Activated CD4-positive, alpha-beta memory T cell treated with anti-CD3 and anti-CD28 coated beads for 36 hours (primary cell): ENCODE measurements at places on chromosomes 1 and 21. TPM values are rescaled to one million over a fixed set of nuclear protein-coding genes. Genes with fewer than 3 reads are reported as not detected.

DNA sequence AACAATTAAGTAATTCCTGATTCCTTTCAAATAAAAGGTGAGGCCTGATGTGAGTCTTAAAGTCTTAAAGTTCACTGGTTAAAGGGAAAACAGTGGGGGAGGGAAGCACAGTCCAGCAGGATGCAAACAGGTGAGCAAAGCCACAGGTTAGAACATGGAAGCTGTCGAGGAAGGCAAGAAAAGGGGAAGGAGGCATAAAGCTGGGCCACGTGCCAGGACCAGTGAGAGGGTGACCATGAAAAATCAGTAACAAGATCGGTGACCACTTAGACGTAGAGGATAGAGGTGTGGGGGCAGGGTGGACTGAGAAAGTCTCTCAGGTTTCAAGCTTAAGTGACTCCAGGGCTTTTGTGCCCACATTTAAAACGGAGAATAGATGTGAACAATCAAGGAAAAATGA, 231.3 kb downstream of the SETD4 start:
- H3K36me3 ChIP-seq: no peaks in the 10 kb centered on the region
- H3K4me3 ChIP-seq: no peak overlapping the region
- no peaks in the 10 kb centered on the region for H3K4me1 ChIP-seq
- no peak overlapping the region for H3K27ac ChIP-seq

GRCh38 chr1:156927215-156928042, 7.0 kb downstream of the LRRC71 start:
- no peaks in the 10 kb centered on the region for H3K36me3 ChIP-seq
- H3K27ac ChIP-seq: no peak overlapping the region
- H3K27me3 ChIP-seq: peaks cover 75% of the 10 kb centered on the region

GRCh38 chr1:14741532-14741931, 143.0 kb downstream of the KAZN start:
- no peak overlapping the region for H3K4me3 ChIP-seq
- DNase-seq: no peak
- no peak overlapping the region for H3K27ac ChIP-seq
- H3K4me1 ChIP-seq: no peaks in the 10 kb centered on the region
- peaks cover 29% of the 10 kb centered on the region for H3K27me3 ChIP-seq

DNA sequence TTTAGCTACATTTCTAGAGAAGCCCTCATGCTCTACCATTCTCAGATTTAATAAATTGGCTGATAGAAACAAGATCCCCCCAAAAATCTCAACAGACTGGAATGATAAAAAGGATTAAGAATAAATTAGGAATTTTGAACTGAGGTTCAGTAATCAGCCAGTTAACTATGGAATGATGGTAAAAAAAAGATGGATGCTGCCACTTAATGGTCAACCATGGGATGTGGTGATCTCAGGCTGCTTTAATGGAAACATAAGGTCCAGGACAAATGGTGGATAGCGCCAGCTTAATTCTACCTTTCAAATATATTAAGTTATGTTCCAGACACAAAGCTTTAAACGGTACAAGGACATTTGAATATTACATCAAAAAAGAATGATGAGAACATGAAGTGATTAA, 49.9 kb downstream of the CCN1 start:
- H3K4me1 ChIP-seq: no peaks in the 10 kb centered on the region
- H3K27ac ChIP-seq: no peak overlapping the region
- H3K36me3 ChIP-seq: peaks cover 51% of the 10 kb centered on the region

GRCh38 chr1:65316233-65316632, 6.9 kb downstream of the DNAJC6 start:
- DNase-seq: no peak
- peaks cover 2% of the 10 kb centered on the region for H3K36me3 ChIP-seq

GRCh38 chr1:8745749-8746390, 71.6 kb downstream of the RERE start:
- H3K27me3 ChIP-seq: no peaks in the 10 kb centered on the region
- H3K4me1 ChIP-seq: peaks cover 8% of the 10 kb centered on the region
- peaks cover 3% of the 10 kb centered on the region for H3K36me3 ChIP-seq

Gene GATAD2B
- total RNA-seq: 67.9 TPM

DNA sequence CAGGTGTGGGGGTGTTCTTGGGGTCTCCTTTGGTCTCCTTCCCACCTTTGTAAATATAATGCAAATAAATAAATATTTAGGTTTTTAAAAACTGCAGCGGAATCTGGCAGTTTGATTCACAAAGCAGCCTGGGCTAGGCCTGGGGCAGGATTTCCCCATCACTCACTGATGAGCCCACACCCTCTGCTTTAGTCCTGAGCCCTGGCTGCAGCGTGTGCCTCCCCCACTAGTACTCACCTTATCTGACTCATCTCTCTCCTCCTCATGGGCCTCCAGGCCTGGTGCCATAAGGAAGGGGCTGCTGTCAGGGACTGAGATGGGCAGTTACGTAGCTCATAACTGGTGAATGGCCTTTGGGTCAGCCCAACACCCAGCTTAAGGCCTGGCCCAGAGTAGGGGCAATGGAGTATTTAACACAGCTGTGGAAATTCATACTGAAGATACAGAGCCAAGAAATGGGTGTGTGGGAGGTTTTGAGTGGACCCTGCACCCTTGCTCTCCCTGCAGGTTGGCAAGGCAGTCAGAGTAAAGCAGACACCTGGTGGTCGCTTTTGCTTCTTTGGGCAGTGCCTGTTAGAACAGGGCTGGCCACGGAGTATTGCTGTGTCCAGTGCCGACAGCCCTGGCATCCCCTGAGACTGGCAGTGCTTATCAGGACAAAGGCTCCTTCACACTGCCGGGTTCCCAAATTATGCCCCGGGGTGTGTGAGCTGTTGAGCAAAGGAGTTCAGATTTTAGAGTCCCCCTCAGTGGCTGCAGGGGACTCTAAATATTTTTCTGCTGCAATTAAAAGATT, 39.7 kb downstream of the AZIN2 start:
- no peak overlapping the region for H3K4me3 ChIP-seq
- no peak overlapping the region for H3K27ac ChIP-seq
- peaks cover 5% of the 10 kb centered on the region for H3K4me1 ChIP-seq
- H3K36me3 ChIP-seq: peaks cover 7% of the 10 kb centered on the region
- DNase-seq: no peak
- H3K27me3 ChIP-seq: no peaks in the 10 kb centered on the region

DNA sequence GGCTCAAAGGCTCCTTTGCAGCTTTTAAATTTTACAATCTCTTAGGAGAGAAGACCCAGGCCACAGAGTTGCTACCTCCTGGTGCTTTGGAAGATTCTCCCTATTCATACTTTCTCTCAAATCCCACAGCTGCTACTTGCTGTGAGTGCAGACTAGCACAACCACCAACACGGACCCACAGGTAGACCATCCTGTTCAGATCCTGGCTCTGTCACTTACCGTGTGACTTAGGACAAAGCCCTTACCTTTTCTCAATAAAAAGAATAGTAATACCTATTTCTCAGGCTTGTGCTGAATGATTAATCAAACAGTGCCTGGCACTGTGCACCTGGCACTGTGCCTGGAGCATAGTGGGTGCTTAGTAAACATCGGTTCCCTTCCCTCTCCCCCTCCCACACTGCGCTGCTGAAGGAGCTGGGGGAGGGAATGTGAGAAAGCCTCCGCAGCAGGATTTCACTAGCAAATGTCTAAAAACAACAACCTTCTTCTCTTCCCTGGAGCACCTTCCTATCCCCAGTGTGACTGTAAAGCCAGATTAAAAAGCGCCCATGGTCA, 81.7 kb downstream of the PGM1 start:
- no peak overlapping the region for H3K4me3 ChIP-seq
- H3K27ac ChIP-seq: no peak overlapping the region
- no peaks in the 10 kb centered on the region for H3K27me3 ChIP-seq
- peaks cover 4% of the 10 kb centered on the region for H3K36me3 ChIP-seq
- no peak for DNase-seq

DNA sequence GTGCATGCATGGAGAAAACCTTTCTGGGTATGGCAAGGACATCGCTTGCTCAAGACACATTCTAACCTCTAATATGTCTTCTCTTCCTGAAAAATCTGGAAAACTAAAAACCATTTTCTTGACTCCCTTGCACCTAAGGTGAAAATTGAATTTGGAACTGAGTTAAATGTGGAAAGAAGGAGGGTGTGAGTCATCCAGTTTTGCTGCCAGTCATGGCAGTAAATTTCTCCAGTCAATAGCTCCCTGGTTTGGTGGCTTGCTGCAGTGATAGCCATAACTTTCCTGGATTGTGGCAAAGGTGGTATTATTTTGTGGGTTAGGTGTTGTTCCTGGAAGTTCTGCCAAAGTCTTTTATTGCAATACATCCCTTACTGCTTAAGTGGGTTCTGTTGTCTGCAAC, 2.5 kb downstream of the ZCCHC17 start:
- no peak for DNase-seq
- H3K27me3 ChIP-seq: no peaks in the 10 kb centered on the region
- no peak overlapping the region for H3K4me3 ChIP-seq

- H3K27ac ChIP-seq: no peak overlapping the region
- peaks cover 9% of the 10 kb centered on the region for H3K4me1 ChIP-seq
- peaks cover 2% of the 10 kb centered on the region for H3K36me3 ChIP-seq
- no peak overlapping the region for H3K4me3 ChIP-seq
- peak; percentile 19 for DNase-seq
- no peaks in the 10 kb centered on the region for H3K27me3 ChIP-seq
These were observed 79.5 kb downstream of the SMYD3 start for GRCh38 chr1:246427611-246428010.

DNA sequence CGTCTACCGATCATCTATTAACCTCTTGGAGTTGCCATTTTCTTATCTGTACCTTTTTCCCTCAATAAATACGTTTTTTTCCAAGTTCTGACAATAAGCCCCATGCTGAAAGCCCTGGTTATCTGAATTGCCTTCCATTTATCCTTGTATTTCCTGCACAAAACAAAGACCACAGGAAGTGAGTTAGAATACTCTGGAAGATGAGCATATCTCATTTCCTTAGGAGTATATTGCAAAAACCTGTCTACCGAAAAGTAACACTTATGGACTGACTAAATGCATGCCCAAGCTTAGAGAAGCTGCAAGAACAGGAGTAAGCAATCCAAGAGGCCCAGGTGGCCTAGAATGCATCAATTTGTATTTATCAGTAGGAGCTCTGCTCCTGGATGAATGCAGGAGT, 39.9 kb downstream of the DIRAS3 start:
- H3K4me3 ChIP-seq: no peak overlapping the region
- H3K27ac ChIP-seq: no peak overlapping the region
- H3K4me1 ChIP-seq: no peaks in the 10 kb centered on the region
- H3K36me3 ChIP-seq: no peaks in the 10 kb centered on the region
- H3K27me3 ChIP-seq: peaks cover 2% of the 10 kb centered on the region
- no peak for DNase-seq
